ENCODE measurements at places on chromosomes 13 and 19. TPM values are rescaled to one million over a fixed set of nuclear protein-coding genes. Genes with fewer than 3 reads are reported as not detected.

DNA sequence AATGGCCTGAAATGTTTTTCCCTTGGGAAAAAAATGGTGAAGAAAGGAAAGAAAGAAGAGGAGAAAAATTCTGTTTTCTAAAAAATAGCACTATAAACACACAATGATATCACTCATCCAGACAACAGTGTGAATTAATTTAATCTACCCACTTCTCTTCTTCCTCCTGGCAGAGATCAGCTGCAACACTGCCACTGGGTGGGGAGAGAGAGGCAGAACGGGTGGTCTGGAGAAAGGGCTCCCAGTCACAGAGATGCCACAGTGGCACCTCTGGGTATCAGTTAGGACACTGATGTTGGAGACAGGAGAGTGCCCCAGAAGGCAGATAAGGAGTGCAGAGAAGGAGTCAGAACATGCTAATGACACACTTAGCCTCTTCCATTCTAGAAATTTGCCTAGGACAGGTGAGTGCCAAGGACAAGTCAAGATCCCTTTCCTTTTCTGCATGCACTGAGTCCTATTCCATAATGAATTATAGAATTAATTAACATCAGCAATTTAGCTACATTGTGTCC, 168.6 kb downstream of the SUCLA2 start:
- no peak for DNase-seq
- H3K36me3 ChIP-seq = no peaks in the 10 kb centered on the region
- H3K4me3 ChIP-seq = no peak overlapping the region
- no peaks in the 10 kb centered on the region for H3K27me3 ChIP-seq
- no peak overlapping the region for H3K27ac ChIP-seq

Gene NAPSA
- total RNA-seq = 1.6 TPM

Gene HCST
- not detected for total RNA-seq

GRCh38 chr13:38483623-38484022, 134.0 kb downstream of the UFM1 start:
- no peak for DNase-seq
- H3K36me3 ChIP-seq = no peaks in the 10 kb centered on the region
- H3K27me3 ChIP-seq = no peaks in the 10 kb centered on the region
- H3K4me3 ChIP-seq = no peak overlapping the region
- H3K4me1 ChIP-seq = no peaks in the 10 kb centered on the region
- no peak overlapping the region for H3K27ac ChIP-seq

Gene MYO1F
- 5.0 TPM for total RNA-seq

DNA sequence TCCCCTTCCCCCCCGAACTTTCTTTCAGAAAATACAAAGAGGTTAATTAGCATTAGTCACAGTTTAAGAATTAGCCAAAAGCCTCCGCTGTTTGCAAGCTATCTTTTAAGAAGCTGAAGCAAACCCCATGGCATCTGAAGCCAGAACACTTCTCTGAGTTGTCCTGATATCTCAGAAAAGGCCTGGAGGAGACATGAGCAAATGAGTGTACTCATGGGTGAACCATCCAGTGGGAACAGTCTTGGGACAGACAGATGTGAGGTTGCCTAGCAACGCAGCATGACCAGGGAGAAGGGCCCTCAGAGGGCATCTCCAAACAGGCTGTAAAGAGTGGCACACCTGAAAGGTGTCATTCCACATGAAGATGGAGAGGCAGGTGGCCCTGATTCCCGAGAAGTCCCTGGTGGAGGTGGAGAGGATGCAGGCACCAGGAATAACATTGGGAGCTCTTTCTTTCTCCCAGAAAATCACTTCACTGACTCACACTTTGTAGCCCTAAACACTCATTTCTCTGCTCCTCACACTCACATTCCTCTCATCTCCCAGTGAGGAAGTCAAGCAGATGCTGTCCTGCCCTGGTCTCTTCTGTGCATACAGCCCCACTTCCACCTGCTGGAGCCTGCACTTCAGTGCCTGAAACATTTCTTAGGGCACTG, 87.0 kb upstream of the TSHZ3 start:
- H3K4me3 ChIP-seq = no peak overlapping the region
- no peaks in the 10 kb centered on the region for H3K36me3 ChIP-seq
- no peak for DNase-seq
- H3K4me1 ChIP-seq = no peaks in the 10 kb centered on the region

Gene RGS9BP
- not detected for total RNA-seq

Gene SELENOV
- not detected for total RNA-seq

DNA sequence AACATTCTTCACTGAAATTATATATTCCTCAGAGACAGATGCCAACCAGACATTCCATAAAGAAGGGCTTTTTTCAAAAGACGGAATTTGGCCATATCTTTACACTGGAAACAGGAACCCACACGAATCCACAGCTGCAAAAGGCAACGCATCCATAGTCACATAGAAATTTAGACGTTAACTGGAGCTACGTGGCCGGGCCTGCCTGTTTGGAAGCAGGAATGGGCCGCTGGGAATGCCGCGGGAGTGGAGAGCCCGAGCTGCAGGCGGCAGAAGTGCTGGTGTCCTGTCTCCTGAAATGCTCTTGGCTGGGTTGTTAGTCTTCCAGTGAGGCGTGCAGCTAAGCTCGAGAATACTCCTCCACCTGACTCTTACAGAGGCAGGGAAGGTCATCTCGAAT, 122.2 kb downstream of the KL start:
- H3K4me1 ChIP-seq = peaks cover 3% of the 10 kb centered on the region
- no peak for DNase-seq
- H3K4me3 ChIP-seq = no peak overlapping the region
- H3K27ac ChIP-seq = peak overlapping the region; percentile 39
- H3K27me3 ChIP-seq = no peaks in the 10 kb centered on the region
- H3K36me3 ChIP-seq = peaks cover 21% of the 10 kb centered on the region

- no peaks in the 10 kb centered on the region for H3K4me1 ChIP-seq
- no peak overlapping the region for H3K4me3 ChIP-seq
- no peak for DNase-seq
- H3K36me3 ChIP-seq = no peaks in the 10 kb centered on the region
- no peak overlapping the region for H3K27ac ChIP-seq
These were observed 34.9 kb upstream of the POMP start for GRCh38 chr13:28623782-28624706.
